Stimulated activated CD4-positive, alpha-beta T cell treated with anti-CD3 and anti-CD28 coated beads, Interleukin-1b, Interleukin-23, amount 100 ng/mL, for 4 hours (primary cell): ENCODE measurements at places on chromosomes 5 and 9.

DNA sequence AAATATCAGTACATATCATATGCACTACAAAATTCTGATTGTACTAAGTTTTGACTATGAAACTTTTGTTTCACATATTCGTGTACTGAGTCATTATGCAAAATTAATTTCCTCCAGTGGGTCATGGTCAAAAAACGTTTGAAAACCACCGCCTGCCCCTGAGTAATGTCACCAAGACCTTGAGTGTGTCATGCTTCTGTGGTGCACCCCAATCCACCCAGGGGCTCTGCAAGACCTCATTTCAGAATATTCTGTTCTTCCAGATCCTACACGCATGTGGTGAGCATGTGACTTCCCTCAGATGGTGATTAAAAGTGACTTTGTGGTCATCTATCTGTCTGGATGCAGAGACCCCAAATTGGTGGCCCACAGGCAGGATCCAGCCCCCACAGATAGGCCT, 31.0 kb downstream of the ABLIM3 start:
- no peak for DNase-seq

- no peak for DNase-seq
Observed at GRCh38 chr9:131318231-131319085, 28.9 kb downstream of the PLPP7 start.

DNA sequence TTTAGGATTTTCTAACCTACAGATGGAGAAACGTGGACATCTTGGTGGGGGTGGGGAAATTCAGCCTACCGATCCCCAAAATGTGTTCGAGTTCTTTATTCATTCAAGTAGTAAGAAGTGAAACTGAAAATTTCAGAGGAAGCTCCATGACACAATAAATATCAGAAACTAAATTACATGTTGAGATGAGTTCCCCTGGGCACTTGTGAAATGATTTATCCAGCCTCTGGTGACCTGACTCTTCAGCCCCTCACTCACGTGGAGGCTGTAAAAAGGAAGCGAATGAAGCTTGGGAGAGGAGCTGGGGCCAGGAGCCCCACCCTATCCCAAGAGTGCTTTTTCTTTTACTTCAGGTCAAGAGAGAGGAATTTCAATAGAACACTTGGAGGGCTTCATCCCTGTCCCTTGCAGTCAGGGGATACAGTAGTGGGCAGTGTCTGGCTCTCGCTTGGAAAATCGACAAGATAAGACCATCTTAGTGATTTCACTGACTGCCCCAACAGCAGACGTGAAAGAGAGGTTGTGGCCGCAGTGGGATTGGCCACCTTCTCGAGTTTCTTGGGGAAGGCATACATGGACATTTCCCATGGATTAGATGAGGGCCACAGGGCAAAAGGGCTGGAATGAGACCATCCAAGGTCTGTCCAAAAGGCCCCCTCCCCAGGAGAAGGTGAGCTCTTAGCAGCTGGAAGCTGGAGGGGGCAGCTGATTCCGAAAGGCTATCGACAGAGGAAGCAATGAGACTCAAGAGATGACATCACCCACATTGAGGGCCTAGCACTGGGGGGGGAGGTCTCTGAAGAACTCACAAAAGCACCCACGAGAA, 76.8 kb upstream of the SH3PXD2B start:
- no peak for DNase-seq

DNA sequence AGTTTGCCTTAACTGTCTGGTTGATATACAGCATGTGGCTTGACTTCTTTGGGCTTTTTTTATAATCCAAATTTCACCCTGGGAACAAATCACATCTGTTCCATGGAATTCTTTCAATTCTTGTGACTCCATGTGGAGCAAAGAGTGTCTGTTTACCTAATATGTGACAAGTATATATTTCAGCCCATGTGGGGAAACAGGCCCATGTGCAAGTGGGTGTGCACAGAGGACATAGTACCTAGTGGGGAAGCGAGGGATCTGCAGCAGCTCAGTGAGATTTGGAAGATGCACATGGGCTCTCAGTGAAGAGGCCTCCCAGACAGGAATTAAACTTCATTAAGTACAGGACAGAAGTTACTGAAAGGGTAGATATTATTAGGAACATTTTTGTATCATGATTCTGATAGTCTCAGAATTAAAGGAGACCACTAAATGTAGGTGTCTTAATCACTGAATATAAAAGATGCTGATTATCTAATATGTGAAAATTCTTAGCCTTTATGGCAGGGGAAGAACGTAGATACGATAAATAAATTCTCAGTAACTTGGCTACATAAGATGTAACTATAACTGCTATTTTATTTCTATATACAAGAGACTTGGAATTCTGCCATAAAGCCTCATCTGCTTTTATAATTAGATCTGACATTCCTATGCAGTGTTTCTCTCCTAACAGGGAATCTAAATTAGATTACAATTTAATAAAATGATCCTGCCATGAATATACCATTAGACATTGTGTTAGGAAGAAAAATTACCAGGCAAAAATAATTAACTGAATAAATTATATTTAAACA, 181.2 kb downstream of the SLC12A2 start:
- DNase-seq = no peak

GRCh38 chr9:129476821-129477611, 143.9 kb downstream of the C9orf50 start:
- no peak for DNase-seq

DNA sequence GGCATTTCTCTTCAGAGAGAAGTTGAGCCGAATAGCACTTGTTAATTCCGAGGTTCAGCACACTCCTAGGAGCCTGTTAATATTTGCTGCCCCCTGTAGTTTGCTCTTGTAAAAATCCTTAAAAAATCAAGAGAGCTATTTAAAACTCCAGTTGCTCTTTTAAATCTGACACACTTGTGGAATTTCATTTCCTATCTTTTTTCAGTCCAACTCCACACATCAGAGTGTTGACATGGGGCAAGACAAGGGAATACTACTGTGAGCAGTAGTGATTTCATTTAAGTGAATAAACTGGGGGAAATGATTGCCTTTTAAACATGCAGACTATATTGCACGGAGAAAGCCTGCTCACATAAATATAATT, 1096.3 kb upstream of the DMAC1 start:
- no peak for DNase-seq

DNA sequence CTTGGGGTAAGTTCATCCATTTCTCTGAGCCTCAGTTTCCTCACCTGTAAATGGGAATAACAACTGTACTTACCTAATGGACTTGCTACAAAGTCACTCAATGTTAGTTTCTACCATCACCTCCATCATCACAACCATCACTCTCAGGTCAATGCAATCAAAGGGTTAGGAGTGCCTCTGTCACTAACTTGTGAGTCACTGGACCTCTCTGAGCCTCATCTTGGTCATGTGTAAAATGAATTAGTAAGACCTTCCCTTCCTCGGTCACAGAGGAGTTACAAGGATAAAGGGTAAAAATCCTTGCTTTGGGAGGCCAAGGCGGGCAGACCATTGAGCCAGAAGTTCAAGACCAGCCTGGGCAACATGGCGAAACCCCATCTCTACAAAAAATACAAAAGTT, 12.8 kb downstream of the FABP6 start:
- DNase-seq = no peak

GRCh38 chr5:118326481-118327045, 661.8 kb downstream of the DTWD2 start:
- no peak for DNase-seq

GRCh38 chr5:73007051-73007450, 51.2 kb downstream of the FCHO2 start:
- no peak for DNase-seq

- no peak for DNase-seq
Observed at GRCh38 chr9:121825031-121825691, 173.7 kb downstream of the DAB2IP start.

DNA sequence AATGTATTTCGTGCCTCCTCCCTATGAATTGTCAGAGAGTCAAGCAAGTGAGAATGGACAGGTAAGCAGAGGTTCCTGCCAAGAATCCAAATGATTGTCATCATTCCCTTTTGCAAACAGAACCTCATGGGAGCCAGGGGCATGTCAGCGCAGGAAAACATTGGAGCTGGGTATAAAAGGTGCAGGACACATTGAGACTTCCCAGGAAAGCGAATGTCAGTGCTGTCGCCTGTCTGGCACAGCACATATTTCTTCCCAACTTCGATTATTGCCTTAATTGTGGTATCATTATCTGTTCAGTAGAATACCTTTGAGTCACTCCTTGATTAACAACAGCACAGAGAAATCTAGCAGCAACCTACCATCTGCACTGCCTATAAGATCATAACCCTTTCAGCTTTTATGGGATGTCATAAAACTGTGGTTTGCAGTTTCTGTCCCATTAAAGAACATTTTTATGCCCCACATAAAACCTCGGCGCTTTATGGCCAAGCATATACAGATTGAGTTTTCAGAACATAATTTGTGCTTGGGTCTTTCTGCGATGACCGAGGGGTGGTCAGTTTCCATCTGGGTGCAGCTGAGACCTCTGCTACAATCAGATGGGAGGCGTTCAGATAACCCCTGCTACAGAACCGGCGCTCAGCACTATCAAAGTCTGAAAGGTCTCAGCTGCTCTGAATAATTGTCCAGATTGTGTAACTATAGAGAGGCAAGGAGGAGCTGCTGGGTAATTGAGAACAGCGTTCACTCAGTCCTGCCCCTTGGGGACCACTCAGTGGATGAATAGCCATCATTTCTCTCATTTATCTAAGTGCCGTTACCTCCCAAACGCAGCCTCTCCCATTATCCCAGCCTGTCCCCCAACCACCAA, 30.9 kb upstream of the WWC1 start:
- no peak for DNase-seq

DNA sequence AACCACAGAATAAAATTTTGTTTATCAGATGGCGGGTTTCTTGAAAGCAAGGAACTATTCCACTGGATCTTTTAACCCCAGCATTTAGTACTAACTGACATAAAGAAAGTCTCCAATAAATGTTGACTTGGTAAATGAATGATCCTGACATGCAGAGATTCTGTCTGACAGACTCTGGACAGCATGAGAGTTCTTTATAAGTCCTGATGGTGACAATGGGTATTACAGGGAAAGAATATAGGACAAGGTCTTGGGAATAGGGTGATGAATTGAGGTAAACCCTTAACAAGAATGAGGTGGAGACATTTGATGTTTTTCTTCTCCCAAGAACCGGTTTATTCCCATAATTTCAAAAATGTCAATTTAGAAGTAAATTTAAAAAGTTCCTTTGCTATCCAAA, 453.9 kb downstream of the TUSC1 start:
- no peak for DNase-seq

DNA sequence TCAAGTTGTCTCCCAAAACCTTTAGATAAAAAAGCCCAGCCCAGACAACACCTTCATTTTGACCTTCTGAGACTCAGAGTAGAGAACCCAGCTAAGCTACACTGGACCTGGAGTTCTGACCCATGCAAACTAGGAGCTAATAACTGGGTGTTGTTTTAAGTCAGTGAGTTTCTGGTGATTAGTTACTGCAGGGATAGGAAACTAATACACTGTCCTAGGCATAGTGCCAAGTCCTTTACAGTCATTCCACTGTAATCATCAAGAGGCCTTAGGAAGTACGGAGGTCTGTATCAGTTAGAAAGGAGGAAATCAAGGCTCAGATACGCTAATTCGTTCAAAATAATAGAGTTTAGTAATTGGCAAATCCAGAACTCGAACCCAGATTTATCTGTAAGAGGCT, 197.9 kb downstream of the KCTD16 start:
- no peak for DNase-seq

- DNase-seq = no peak
Observed at GRCh38 chr5:126931963-126932660, 98.2 kb downstream of the MARCHF3 start.

DNA sequence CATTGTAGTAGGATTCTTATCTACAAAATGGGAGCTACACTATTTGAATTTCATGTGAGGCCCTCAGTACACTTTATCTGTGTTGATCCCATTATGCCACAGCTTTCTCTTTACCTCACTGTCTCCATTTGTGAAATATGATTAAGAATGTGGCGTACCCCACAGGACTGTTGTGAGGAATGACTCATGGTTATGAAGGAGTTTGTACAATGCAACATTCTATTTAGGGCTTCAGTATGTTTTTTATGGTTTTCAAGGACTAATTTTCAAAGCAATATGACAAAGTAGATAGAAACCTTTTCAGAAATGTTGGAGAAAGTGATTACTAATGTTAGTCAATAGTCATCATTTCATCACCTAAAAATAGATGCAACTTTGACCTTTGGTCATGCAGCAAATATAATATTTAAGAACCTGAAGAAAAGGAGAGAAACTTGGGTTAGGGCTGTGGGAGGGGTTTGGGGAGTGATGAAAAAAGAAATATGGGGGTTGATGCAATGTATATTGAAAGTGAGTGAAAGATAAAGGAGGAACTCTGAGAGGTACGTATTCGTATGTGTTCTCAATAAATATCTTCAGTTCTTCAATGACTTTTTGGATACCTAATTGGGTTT, 53.7 kb upstream of the PIP5K1B start:
- DNase-seq = no peak

DNA sequence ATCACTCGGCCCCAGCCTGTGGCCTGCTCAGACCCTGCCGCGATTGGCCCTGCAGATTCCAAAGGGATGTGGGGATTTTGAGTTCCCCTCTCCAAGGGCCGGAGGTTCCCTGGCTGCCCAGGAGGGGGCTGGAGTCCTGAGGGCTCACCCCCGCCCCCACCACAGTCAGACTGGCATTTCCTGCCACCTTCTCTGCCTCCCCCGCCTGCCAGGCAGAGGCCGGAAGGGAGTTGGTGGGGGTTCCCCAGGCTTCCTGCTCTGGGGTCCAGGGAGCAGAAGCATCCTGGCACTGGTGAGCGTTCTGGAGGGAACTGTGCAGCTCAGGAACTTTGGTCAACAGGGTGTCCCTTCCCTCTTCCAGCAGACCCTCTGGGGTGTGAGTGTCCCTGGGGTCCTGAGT, 70.6 kb downstream of the RXRA start:
- DNase-seq = peak; percentile 39

GRCh38 chr9:33166231-33167083, 679 bp downstream of the B4GALT1 start:
- no peak for DNase-seq
